ENCODE measurements at places on chromosomes 7 and 10.

- peak; percentile 62 for DNase-seq
Observed at GRCh38 chr10:97714401-97715258, 1.1 kb downstream of the MARVELD1 start.

DNA sequence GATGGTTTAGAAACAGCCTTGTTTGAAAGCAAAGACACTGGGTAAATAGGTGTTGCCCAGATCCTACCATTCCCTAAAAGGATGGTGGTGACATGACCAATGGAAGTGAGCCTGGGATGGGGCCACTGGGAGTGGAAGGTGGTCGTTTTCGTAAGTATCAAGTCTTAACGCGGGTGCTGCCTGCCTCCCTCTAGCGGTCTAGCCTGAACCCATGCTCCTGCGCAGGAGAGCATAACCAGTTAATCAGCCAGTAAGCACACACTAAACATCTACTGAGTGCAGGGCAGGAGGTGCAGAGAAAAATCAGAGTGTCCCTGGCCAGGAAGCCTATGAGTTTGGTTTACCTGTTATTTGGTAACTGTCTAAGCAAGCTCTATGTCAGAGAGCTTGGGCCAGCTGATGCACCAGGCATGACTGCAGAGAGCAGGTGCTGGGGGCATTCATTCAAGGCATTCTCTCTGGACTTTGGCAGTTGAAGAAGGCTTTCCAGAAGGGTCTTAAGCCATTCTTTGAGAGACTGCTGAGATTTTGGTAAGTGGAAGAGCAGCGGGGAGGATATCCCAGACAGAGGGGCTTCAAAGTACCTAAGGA is 930 bp downstream of the GARIN1A start:
- no peak for DNase-seq

GRCh38 chr10:110363572-110364411 is 59.1 kb upstream of the SMNDC1 start:
- no peak for DNase-seq

GRCh38 chr10:117137911-117138642 is at the start of gene VAX1:
Gene VAX1 (minus strand): TSS chr10:117138270. CDS start chr10:117138056, 214 bp downstream.
- DNase-seq = peak; percentile 60

GRCh38 chr10:90288391-90288933 is 569.4 kb downstream of the HTR7 start:
- no peak for DNase-seq

DNA sequence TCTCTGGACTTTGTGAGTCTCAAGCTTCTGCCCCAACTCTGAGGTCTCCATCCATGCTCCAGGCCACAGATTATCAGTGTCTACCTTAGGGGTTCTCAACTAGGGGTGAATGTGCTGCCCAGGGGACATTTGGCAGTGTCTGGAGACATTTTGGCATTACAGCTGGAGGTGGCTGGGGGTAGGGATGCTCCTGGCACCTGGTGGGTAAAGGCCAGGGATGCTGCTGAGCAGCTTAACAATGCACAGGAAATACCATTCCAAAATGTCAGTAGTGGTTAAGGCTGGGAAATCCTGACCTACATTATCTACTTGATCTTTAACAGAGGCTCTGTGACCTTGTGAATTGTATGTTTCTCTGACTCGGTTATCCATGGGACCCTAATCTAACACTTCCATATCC is 67.3 kb upstream of the PALS2 start:
- no peak for DNase-seq

GRCh38 chr7:155586843-155587440 is 40.6 kb upstream of the CNPY1 start:
- no peak for DNase-seq

DNA sequence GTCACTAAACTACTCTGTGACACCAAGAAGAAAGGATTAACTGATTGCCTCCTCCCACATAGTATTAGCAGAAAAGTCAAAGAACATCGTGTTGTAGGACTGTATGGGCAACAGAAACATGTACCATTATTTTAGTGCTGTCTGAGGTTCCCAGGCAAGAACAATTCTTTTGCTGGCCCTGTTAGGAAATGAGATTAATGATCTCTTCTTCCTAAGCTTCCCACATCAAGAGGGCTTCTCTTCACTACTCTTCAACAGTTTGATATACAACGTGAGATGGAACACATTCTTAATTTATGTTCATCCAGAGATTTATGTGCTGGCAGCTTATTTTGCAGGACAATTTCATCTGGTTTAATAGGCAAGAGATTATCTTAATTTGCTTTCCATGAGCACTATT is 219.6 kb downstream of the DOCK4 start:
- no peak for DNase-seq

DNA sequence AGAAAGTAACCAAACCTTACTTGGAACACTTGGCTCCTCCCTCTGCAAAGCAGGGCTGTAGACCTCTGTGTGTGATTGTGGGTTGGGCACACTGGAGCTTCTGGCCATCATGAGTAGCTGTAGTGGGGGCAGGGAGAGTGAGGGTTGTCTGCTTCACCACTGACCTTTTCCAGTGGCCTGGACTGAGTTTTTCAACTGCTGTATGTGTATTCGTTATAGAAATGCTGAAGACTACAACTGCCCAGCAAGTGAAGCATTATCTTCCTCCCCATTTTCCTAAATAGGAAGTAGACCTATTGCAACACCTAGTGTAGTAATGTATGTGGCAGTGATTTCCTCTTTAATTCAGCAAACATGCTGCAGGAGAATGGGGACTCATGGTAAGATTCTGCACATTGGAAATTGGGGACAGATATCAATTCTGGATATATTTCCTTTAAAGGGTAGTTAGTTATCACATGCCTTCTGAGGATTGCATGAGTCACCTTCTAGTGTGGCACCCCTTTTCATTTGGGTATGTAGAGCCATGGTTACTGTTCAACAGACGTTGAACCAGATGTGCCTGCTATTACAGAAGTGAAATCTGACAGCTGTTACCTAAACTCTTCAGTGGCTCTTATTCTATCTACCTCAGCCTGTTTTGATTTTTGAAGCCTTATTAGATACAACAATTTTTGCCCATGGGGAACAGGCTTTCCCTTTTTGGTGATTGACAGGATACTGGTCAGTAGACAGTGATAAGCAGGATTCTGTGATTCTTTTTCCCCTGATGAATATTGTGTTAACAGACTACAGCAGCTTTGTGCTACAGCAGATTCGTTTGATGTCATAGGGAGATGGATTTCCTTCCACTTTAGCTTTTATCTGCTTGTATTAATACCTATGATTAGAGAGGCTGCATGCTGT is 130.9 kb downstream of the SND1 start:
- DNase-seq = no peak

DNA sequence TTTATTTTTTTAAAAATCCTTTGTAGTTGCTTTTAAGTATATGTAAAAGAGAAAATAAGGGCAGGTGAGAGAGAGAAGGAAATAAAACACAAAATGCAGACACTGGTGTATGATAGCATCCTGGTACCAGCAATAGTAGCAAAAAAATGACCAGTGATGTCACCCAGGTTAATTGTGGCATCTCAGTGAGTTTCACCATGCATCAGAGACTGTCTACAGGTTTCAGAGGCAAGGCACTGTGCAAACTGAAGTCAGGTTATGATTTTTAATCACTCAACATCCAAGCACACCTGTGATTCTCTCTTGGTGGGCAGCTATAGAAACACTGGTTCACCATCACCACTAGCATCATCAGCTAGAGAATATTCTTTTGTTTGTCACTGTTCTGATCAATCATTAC is 509.3 kb downstream of the SORCS1 start:
- DNase-seq = no peak

DNA sequence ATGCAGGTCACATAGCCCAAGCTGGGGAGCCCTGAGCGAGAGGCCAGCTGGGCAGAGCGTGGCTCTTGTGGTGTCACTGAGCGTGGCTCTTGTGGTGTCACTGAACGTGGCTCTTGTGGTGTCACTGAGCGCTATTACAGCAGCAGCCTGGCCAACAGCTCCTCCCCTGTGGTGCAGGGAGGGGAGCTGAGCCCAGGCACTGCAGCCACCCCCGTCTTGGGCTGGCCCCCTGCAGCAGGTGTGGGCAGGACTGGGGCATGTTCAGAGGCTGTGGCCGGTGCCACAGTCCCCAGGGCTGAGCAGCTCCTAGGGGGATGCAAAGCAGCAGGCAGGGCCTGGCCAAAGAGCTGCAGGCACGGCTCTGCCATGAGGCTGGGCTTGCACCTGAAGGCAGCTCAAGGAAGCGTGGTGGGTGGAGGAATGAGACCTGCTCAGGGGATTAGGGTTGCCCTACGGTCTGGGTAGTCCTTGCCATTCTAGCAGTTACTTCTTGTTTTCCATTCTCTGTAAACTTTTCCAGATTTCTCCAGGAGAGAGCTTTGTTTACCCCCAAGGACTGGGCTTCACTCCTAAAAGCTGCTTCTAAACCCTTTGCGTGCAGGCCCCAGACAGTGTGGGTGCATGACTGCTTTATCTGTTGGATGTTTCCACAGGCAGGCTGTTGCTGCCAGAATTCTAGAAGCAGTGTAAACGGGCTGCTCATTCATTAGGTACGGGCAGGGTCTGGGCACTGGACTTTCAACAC is 29.2 kb downstream of the ZNF783 start:
- DNase-seq = no peak

DNA sequence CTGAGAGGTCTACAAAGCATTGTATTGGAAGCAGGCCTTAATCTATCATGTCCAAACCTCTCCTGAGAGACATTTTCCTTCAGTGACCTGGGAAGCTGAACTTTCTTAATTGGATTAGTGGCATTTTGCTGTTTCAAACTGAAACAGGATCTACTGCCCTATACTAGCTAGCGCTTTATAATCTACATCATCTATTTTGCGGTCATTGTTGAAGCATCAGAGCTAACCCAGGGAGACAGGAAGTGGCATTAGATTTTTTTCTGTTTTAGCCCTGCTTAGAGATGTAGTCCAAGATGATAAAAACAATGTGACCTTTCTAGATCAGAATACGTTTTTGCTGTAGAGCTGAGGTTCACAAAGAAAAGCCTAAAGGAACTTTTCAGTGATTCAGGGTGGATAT is 147.4 kb upstream of the AGR3 start:
- DNase-seq = no peak

GRCh38 chr7:30080818-30081217 is 52.6 kb downstream of the PLEKHA8 start:
- DNase-seq = no peak

- DNase-seq = no peak
Observed at GRCh38 chr10:63603709-63604445, 82.7 kb downstream of the REEP3 start.

GRCh38 chr10:132388891-132389432 is 8.0 kb upstream of the PWWP2B start:
- peak; percentile 13 for DNase-seq

DNA sequence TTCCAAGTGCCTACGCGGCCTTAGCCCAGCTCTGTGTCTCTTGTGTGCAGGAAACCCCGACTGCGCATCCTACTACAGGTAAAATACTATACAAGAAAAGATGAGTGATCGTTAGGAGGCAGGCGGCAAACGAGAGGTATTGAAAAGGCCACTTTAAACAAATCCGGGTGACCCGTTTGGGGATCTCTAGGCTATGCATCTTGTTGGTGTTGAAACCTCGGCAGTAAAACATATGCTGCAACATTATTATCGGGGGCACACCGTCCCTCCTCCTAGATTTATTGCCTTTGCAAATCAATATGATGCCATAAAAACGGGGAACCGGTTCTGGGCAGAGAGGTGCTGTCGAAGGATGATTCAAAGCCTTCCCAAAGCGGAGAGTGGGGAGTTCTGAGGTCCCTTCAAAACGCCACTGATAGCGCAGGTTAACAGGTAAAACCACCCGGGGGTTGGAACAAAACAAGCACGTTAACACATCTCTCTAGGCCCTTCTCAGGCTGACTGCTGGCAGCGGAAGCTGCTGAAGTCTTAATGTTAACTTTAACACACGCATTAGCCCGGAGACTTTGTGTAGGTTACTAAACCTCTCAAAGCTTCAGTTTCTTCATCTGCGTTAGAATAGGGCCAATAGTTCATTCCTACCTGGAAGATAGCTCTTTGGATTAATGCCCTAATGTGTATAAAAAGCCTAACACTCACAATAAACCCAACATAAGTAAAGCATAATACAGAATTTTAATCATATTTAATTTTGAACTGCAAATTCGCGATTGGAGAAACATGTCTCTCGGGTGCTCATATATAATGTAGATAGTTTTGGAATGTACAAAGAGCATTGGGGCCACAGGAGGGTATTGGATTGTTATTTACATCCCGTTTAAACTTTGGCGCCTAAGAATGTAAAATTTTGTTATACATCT is 2.6 kb upstream of the TBX20 start:
- DNase-seq = no peak

DNA sequence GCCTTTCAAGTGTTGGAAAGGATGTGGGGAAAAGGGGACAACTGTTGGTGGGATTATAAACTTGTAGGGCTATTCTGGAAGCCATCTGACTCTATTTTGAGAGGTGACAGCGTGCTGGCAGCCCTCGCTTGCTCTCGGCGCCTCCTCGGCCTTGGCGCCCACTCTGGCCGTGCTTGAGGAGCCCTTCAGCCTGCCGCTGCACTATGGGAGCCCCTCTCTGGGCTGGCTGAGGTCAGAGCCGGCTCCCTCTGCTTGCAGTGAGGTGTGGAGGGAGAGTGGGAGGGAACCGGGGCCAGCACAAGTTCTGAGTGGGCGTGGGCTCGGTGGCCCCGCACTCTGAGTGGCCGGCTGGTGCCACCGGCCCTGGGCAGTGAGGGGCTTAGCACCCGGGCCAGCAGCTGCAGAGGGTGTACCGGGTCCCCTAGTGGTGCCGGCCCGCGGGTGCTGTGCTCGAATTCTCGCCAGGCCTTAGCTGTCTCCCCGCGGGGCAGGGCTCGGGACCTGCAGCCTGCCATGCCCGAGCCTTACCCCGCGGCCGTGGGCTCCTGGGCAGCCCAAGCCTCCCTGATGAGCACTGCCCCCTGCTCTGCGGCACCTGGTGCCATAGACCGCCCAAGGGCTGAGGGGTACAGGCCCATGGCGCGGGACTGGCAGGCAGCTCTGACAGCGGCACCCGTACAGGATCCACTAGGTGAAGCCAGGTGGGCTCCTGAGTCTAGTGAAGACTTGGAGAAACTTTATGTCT is 33.6 kb downstream of the PLAU start:
- no peak for DNase-seq

DNA sequence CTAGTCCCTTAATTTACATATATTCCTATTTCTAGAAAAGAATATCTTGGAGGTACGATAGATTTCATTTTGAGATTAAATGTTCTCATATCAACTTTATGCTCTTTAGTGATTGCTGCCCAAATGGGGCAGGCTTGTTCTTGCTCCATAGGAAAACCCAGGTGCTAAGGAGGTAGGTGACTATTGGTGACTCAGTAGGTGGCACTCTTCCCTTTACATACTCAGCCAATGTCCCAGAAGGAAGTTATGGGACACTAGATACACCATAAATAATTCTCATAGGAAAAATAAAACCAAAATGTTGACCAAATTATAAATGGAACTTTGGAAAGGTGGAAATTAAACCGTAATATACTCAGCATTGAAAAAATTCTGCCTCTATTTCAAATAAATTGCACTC is 4.0 kb downstream of the SKAP2 start:
- DNase-seq = peak; percentile 18

- DNase-seq = no peak
Observed at GRCh38 chr10:11521860-11522259, 89.6 kb downstream of the USP6NL start.

- DNase-seq = no peak
Observed at GRCh38 chr10:6108631-6109443, 20.0 kb downstream of the RBM17 start.
